COR-L47 (cell line): ENCODE measurements at places on chromosomes 11 and 22.

DNA sequence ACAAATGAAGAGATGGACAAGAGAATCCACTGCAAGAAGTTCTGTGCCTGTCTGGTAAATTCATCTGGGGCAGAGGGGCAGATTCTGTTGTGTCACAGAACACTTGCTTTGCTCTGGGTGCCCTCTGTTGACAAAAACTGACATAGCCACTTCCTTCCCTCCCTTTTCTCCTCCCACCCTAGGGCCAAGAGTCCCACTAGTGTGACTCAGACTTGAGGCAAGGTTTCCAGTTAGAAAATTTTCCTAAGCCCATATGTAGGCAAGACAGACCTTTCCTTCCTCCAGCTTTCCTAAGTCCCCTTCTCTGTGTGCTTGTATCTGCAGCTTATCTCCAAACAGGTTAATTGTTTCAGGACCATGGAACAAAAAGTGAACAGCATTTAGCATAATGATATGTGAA, 106.8 kb downstream of the RBFOX2 start:
- DNase-seq: peak; percentile 55

- no peak for DNase-seq
Observed at GRCh38 chr22:49157529-49158339, 669.9 kb downstream of the BRD1 start.

GRCh38 chr11:32262367-32262766, 171.5 kb downstream of the RCN1 start:
- DNase-seq: no peak

GRCh38 chr11:126114486-126115126, 51.9 kb upstream of the CDON start:
- no peak for DNase-seq

DNA sequence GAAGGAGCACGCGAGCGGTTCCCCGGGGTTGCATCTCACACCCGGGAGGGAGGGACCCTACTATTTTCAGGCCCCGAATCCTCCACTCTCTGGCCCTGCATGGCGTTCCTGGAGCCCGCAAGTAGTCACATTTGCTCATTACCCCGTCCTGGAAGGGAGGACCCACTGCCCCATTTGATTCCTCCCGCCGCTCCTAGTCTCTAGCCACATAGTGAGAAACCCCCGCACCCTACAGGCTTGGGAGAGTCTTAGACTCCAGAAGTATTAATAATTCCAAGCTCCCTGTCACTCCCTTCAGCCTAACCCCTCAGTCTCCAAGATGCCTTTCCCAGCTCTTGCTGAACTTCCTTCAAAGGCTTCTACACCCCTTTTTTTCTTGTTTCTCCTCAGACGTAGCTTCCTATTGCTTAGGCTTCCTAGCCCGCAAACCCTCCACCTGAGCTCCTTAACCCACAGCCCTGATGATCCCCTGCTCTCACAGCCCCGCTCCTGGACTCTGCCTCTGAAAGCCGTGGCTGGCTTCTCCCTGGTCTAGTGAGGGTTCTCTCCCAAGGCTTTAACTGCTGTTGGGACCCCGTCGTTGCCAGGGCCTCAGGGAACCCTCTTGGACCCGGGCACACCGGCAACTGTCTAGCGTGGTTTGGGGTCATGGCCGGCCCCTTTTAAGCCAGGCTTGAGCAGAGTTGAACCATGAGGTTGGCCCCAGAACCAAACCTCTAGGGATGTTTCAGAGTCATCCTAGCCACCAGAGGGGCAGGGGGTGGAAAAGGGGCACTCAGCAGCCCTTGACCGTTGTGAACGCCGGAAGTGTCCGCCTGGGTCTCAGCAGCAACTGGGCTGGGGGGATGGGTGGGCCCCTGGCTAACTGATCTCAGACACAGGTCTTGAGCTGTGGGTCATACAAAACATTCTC, 862 bp downstream of the GGA1 start:
- DNase-seq: no peak

GRCh38 chr11:130997278-130997677, 81.0 kb upstream of the SNX19 start:
- DNase-seq: no peak

GRCh38 chr11:78011301-78011700, 11.8 kb downstream of the KCTD14 start:
- no peak for DNase-seq

GRCh38 chr11:71399341-71399740, 48.9 kb downstream of the DHCR7 start:
- DNase-seq: no peak
